ENCODE measurements at places on chromosomes 12 and 14.

DNA sequence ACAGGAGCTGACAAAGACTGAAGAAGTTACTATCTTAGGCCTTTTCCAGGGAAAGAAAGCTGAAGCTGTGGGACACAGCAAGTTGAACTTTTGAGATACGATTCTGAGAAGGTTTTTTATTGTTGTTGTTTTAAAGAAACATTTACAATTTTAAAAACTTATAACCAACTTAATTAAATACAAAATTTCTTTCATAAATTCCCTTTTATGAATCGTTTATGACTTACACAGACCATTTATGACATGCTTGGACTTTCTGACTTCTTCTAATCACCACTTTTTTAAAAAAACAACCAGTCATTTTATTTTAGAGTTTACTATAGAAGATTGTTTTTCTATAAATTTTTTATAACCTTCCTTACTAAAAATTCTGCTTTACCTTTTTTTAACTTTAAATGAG is 68.7 kb downstream of the DHRS2 start:
- no peak for DNase-seq

DNA sequence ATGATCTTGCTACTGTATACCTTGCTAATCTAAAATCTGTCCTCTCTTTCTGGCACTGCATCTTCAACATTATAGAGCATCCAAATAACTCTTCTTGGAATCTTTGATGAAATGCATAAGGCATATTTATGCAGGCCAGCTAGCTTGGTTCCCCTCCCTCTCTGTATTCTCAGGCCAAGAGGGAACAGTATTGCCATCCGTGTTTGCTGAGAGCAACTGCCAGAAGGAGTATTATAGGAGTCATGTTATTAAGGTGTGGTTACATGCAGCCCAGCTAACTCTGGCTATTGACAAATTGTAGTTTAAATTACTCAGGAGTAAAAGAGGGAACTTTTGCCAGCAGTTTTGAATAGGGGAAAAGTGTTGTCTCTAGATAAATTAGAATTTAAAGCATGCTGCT is 309.3 kb upstream of the E2F7 start:
- no peak for DNase-seq

- peak; percentile 91 for DNase-seq
Observed at GRCh38 chr14:67674480-67675218, at the start of gene VTI1B. VTI1B (minus strand) TSS chr14:67674632; CDS start chr14:67674489, 143 bp downstream.

GRCh38 chr12:28227251-28227650 is 37.0 kb downstream of the CCDC91 start:
- DNase-seq = no peak

GRCh38 chr14:51117593-51117992 is 22.7 kb upstream of the TRIM9 start:
- no peak for DNase-seq

DNA sequence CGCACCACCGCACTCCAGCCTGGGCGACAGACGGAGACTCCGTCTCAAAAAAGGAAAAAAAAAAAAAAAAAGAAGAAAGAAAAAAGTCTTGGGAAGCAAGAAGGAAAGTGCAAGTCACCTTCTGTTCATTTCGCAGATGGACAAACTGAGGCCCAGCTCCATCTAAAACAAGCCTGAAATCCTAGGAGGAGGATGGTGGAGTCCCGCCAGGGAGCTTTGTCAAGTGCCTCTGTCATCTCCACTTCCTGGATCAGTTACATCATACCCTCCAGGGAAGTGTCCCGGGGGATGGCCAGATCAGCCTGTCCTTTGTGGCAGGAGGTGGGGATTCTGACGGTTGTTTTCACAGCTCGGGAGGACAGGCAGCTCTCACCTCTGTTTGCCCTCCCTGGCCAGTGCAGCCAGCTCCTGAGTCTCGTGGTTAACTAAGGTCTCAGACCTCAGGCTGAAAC is 8.7 kb upstream of the SDSL start:
- DNase-seq = peak; percentile 45

- DNase-seq = no peak
Observed at GRCh38 chr12:46560874-46561273, 188.3 kb upstream of the SLC38A2 start.

- DNase-seq = no peak
Observed at GRCh38 chr14:23099212-23099861, 4.0 kb downstream of the C14orf119 start.

Measured in GM23248 (cell line).